ENCODE measurements at places on chromosomes 16 and 17.

DNA sequence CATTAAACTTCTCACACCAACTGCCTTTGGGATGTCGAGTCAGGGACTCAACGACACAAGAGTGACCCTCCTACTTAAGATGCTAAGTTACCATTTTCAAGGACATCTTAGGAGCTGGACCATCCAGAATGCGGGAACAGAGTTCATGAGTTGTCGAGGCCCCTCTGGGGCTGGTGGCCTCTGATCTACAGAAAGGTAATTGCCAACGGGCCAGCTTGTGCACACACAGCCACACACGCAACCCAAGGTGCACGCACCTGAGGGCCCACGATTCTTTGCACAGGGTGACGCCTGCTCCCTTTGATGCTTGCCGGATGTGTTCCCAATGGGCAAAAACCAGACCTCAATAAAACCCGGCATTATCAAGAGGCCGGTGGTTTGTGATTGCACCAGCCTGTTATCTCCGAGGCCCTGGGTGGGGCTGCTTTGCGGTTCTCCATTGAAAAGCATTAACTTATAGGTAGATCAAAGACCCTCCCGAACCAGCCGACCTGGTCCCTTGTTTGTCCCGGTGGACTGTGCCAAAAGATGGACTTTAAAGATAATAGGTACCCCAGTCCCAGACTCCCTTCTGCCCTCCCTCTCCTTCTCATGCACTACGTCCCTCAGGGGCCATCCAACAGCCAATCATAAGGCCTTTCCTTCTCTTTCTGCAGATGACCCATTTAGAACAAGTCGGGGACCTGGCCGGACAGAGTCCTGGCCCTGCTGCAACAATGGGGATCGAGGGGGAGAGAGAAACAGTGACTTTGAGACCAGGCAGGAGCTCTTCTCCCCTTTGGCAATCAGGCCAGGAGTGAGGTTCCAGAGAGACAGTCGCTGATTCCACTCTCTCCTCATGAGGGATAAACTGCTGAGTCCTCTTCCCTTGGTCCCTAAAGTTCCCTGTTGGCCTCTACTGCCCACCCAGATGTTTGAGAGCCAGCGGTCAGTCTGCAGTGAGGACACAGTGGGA lies 292.5 kb downstream of the SOX9 start:
- no peak for DNase-seq

GRCh38 chr16:1933097-1933661 lies 9.8 kb downstream of the MSRB1 start:
- no peak for DNase-seq

- DNase-seq, result no peak
These were observed 230.3 kb downstream of the ENGASE start for GRCh38 chr17:79304884-79305283.

- DNase-seq, result peak; percentile 11
These were observed 204.5 kb upstream of the RPL38 start for GRCh38 chr17:73998653-73999645.

- no peak for DNase-seq
These were observed 33.5 kb upstream of the GFOD2 start for GRCh38 chr16:67752641-67753040.

GRCh38 chr17:44023545-44024270 lies 8.9 kb upstream of the TMEM101 start:
- DNase-seq, result no peak

DNA sequence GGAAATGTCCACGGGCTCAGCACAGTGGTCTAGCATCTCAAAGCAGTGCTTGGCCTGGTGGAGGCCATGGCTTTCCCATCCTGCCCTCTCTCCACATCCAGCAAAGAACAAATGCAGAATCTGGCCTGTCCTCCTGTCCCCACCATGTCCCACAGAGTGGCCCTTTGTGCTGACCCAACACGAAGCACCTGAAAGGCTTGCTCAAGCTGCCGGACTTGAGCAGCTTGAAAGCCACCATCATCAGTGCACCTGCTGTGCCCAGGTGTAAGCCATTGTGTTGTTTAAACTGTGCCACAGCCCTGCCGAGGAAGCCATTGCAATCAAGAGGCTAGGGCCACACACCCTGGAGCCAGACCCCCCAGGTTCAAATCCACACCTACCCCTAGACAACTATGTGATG lies 115.5 kb downstream of the SOCS1 start:
- DNase-seq, result no peak

All from fibroblast of skin of right biceps (primary cell).